ENCODE measurements at places on chromosomes 2 and 18.

- DNase-seq: no peak
Measured at GRCh38 chr2:141015341-141016047, 1115.3 kb downstream of the LRP1B start.

- DNase-seq: no peak
Measured at GRCh38 chr18:41906528-41907146, 48.4 kb upstream of the PIK3C3 start.

- DNase-seq: no peak
Measured at GRCh38 chr18:77140030-77140429, 7.4 kb upstream of the MBP start.

- DNase-seq: no peak
Measured at GRCh38 chr2:119204525-119204924, 19.1 kb upstream of the STEAP3 start.

GRCh38 chr2:235754357-235755207 is 260.7 kb downstream of the AGAP1 start:
- no peak for DNase-seq

DNA sequence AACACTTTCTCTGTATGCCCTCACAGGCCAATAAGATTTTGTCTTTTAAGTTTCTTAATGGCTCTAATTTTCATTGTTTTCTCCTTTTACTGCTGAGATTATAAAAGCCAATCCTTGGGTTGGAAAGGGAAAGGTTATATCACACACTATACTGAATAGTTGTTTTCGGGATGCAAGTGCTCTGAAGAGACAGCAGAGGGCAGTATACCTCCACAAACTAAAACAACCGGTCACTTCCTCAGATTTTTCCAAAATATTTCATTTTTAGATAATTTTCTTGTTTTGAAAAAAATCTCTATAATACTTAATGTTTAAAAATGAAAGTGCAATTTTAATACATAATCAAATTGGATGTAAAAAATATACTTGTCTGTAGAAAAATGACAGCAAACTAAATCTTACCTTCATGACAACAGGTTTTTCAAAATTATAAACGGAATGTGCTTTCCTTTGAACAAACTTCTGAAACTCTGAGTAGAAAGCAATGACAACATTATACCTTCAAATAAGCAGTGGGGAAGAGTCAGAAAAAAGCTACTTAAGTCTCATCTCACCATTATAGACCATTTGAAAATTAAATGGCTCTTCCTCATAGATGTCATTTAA is 82.7 kb downstream of the ORC4 start:
- DNase-seq: no peak

GRCh38 chr18:35283923-35284794 is 5.9 kb downstream of the ZSCAN30 start:
- no peak for DNase-seq

DNA sequence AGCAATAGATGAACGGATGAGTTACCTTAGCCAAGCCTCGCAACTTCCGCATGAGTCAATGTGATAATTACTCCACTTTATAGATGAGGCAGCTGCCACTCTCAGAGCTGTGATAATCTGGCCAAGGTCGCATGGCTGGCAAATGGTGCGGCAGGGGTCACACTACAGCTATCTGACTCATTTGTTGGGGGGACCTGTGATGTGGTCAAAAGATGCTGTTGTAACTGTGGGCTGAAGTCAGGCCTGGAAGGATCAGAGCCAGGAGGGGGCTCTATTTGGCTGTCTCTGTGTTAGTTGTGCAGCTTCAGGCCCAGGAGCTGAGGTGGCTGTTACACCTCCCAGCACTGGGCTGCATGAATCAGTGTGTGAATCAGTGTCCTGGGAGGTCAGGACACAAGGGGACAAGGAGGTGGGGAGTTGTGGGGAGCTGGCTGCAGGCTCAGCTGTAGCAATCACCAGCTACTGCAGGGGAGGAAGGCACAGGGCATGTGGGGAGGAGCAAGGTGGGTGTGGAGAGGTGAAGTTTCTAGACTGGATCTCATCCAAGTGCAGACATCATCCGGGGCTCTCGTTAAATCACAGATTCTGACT is 33.1 kb downstream of the NGEF start:
- DNase-seq: no peak

- DNase-seq: no peak
Measured at GRCh38 chr2:202750763-202751427, 116.1 kb downstream of the FAM117B start.

DNA sequence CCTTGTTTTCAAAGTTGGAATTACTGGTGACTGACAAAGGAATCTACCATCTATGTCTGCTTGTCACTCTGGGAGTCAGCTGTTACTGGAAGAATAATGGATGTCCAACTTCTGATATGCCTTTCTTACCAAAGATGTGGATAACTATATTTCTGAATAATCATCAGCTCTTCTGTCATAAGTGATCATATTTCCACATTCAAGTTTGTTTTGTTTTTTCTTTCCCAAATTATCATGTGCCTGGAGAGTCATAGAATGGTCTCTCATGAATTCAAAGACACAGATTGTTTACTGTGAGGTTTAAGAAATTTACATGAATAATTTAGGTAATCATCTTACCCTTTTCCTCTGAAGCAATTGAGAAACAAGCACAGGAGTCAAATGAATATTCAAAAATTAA is 986.7 kb upstream of the CDH2 start:
- DNase-seq: no peak

- no peak for DNase-seq
Measured at GRCh38 chr2:16009560-16009959, 69.2 kb downstream of the MYCN start.

- DNase-seq: no peak
Measured at GRCh38 chr18:68148863-68149262, 566.0 kb downstream of the TMX3 start.

- no peak for DNase-seq
Measured at GRCh38 chr2:6224267-6224666, 532.1 kb downstream of the SOX11 start.

DNA sequence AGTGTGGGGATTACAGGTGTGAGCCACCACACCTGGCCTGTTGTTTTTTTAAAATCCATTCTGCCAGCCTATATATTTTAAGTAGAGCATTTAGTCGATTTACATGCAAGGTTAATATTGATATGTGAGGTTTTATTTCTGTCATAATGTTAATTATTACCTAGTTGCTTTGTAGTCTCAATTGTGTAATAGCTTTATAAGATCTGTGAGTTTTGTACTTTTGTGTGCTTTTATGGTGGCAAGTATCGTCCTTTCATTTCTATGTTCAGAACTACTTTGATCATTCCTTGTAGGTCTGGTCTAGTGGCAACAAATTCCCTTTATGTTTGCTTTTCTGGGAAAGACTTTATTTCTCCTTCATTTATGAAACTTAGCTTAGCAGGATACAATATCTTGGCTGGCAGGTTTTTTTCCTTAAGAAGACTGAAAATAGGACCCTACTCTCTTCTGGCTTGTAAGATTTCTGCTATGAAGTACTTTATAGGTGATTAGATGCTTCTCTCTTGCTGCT is 51.0 kb upstream of the FAM117B start:
- DNase-seq: no peak

DNA sequence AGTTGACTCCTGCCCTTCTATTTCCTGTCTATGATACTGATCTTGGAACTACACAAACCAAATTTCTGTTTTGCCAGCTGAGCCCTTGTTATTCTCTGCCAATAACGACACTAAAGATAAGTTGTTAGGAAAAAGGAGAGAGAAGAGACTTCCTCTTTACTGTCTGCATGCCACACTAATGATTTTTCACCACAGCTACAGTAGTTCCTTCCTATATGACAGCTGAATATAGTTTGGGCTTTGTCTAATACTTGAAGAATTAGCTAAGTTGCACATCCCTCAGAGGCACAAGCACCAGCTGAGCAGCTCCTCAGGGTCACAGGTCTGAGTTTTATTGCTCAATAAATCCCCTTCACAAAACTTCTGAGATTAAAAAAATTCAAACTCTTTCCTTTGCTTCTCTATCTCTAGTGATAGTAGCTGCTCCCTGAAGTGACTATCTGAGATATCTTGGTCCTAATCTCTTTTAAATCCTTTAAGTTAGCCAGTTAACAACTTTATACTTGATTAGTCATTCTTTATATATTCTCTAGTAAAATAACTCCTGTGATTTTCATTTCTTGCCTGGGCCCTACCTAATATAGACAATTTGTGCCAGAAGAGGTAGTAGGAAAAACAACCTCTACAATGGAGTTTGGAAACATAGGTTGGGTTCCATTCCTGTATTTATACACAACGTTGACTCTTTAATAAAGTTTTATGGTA is 253.0 kb upstream of the CNTNAP5 start:
- DNase-seq: no peak

- DNase-seq: no peak
Measured at GRCh38 chr2:159609811-159610549, 6.4 kb downstream of the BAZ2B start.

DNA sequence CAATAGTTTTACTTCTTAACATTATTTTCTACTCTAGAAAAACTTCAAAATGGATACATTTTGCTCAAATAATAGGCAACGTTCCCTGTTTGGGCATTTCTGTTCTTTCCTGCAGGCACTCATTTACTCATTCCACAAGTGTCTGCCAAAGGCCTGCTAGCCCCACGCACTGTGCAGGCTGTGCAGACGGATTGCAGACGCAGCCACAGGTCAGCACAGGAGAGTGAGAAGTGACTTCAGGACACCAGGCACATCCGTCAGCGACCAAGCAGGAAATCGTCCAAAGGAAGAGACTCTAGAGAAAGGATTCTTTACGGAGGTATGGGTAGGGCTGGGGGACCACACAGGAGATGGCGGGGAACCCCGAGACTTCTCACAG is 103.0 kb upstream of the AGAP1 start:
- DNase-seq: no peak
